Kidney (tissue), 22 donors: ENCODE measurements at places on chromosomes 16 and 17.

GRCh38 chr17:79053251-79053925, 21.2 kb upstream of the ENGASE start:
- no peaks in the 10 kb centered on the region for H3K36me3 ChIP-seq
- H3K4me3 ChIP-seq = no peak overlapping the region
- DNase-seq = no peak
- no peaks in the 10 kb centered on the region for H3K4me1 ChIP-seq

GRCh38 chr17:72837335-72837734, 255.2 kb downstream of the SLC39A11 start:
- no peak for DNase-seq
- H3K36me3 ChIP-seq = no peaks in the 10 kb centered on the region
- H3K27ac ChIP-seq = no peak overlapping the region
- H3K4me3 ChIP-seq = no peak overlapping the region

GRCh38 chr17:80779961-80780380, 211.7 kb upstream of the CHMP6 start:
- no peak for DNase-seq
- H3K27ac ChIP-seq = no peak overlapping the region
- no peak overlapping the region for H3K4me3 ChIP-seq
- H3K27me3 ChIP-seq = no peaks in the 10 kb centered on the region
- H3K4me1 ChIP-seq = no peaks in the 10 kb centered on the region
- H3K36me3 ChIP-seq = no peaks in the 10 kb centered on the region

- H3K36me3 ChIP-seq = peaks cover 14% of the 10 kb centered on the region
- H3K4me3 ChIP-seq = peak within 1 kb of the TSS; percentile 97
- no peaks in the 10 kb centered on the region for H3K27me3 ChIP-seq
- DNase-seq = peak; percentile 98
These were observed at the start of the genes GGA3 and MRPS7 for GRCh38 chr17:75261336-75262111. GGA3 (minus strand) TSS chr17:75261606; CDS start chr17:75261587, 19 bp downstream. MRPS7 (plus strand) TSS chr17:75261879; CDS start chr17:75261901, 22 bp downstream.

DNA sequence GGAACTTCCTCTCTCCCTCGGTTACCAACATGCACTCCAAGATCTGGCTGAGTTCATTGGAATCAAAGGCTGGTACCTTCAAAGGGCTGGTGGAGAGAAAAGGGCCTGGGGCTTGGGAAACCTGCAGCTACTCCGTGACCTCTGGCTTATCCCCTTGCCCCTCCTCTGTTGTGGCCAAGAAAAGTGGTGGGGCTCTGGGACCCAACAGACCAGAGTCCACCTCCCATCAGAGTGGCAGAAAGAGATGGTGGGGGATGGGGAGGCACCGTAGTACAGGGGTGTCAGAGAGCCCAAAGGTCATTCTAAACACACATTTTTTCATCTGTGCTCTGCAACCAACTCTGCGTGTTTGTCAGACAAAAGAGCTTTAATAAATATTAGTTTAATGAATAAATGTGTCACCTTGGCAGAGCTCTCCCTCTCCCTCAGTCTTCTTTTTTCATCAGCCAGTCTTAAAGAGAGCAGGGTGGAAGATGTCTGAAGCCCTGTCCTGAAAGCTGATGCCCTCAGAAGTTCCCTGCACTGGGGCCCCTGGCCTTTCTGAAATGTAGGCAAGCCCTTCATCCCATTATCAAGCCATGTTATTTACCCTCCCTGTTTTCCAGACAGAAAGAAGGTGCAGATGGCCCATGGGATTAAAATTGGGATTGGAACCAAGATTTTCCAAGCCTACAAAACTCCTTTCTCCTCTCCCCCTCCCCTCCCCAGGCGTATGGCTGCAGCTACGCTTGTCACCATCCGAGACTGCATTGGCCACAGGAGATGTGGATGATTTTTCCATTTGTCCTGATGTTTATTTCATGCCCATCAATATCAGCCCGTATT, 227.3 kb downstream of the CCDC182 start:
- H3K36me3 ChIP-seq = no peaks in the 10 kb centered on the region
- no peaks in the 10 kb centered on the region for H3K27me3 ChIP-seq
- H3K27ac ChIP-seq = peak overlapping the region; percentile 73
- peak; percentile 50 for DNase-seq
- H3K4me3 ChIP-seq = no peak overlapping the region

- no peaks in the 10 kb centered on the region for H3K27me3 ChIP-seq
- peaks cover 14% of the 10 kb centered on the region for H3K36me3 ChIP-seq
- H3K4me1 ChIP-seq = no peaks in the 10 kb centered on the region
- H3K4me3 ChIP-seq = peak overlapping the region; percentile 48
- no peak for DNase-seq
These were observed 5.2 kb downstream of the ITPRIPL2 start for GRCh38 chr16:19118938-19119431.

DNA sequence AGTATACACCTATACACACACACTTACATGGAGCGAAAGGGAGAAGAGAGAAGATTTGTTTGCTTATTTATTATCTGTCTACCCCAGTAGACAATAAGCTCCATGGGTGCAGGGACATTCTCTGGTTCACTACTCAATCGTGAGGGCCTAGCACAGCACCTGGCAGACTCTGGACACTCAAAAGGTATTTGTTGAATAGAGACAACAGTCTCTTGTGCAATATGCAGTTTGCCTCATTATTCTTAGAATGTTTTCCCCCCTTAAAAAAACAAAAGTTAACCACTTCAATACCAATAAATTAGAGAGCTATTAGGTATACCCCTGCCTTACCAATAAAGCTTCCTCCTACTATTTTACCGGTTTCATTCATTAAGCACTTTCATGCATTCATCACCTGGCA, 2.0 kb downstream of the AKAP10 start:
- peaks cover 6% of the 10 kb centered on the region for H3K4me1 ChIP-seq
- no peak for DNase-seq
- H3K27ac ChIP-seq = no peak overlapping the region
- no peaks in the 10 kb centered on the region for H3K36me3 ChIP-seq

- H3K36me3 ChIP-seq = no peaks in the 10 kb centered on the region
- no peaks in the 10 kb centered on the region for H3K27me3 ChIP-seq
- DNase-seq = no peak
- H3K4me3 ChIP-seq = no peak overlapping the region
- H3K4me1 ChIP-seq = no peaks in the 10 kb centered on the region
These were observed 6.0 kb downstream of the CETP start for GRCh38 chr16:56967733-56968132.

- no peak for DNase-seq
- H3K4me1 ChIP-seq = peaks cover 5% of the 10 kb centered on the region
- no peak overlapping the region for H3K27ac ChIP-seq
- no peaks in the 10 kb centered on the region for H3K36me3 ChIP-seq
- H3K27me3 ChIP-seq = no peaks in the 10 kb centered on the region
- no peak overlapping the region for H3K4me3 ChIP-seq
These were observed 7.0 kb upstream of the SPATA20 start for GRCh38 chr17:50539762-50540559.

DNA sequence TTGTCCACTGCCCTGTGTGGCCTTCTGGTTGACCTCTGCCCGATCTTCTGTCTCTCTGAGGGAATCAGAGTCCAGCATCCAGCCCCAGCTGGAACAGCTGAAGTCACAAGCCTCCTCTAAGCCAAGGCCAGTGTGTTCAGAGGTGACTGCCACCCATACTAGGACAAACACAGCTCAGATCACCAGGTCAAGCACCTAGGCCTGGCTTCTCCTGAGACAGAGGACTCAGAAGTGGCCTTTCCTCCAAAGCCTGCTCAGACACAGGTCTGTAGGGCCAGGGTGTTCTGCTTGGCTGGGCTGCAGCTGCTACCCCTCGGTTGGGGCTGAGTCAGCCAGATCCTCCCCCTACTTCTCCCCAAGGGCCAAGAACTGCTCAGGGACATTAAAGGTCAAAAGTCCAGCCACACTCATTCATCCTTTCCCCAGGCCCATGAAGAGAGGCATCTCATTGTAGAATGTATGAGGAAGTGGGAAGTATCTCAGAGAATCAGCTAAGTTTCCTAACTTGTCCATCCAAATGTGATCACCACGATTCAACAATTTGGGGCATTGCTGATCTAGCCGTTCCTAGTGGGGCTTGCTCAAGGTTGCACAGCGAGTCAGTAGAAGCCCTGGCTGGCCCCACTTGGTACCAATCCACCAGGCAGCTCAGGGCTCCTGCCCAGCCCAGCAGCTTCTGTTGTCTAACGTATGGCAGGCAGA, 7.6 kb downstream of the SLC46A1 start:
- peak; percentile 31 for DNase-seq
- no peak overlapping the region for H3K4me3 ChIP-seq
- H3K27me3 ChIP-seq = no peaks in the 10 kb centered on the region
- H3K36me3 ChIP-seq = peaks cover 2% of the 10 kb centered on the region
- peak overlapping the region; percentile 57 for H3K27ac ChIP-seq

GRCh38 chr16:26710450-26710849, 356.3 kb upstream of the C16orf82 start:
- DNase-seq = no peak
- H3K27ac ChIP-seq = no peak overlapping the region
- no peaks in the 10 kb centered on the region for H3K27me3 ChIP-seq
- no peaks in the 10 kb centered on the region for H3K36me3 ChIP-seq

DNA sequence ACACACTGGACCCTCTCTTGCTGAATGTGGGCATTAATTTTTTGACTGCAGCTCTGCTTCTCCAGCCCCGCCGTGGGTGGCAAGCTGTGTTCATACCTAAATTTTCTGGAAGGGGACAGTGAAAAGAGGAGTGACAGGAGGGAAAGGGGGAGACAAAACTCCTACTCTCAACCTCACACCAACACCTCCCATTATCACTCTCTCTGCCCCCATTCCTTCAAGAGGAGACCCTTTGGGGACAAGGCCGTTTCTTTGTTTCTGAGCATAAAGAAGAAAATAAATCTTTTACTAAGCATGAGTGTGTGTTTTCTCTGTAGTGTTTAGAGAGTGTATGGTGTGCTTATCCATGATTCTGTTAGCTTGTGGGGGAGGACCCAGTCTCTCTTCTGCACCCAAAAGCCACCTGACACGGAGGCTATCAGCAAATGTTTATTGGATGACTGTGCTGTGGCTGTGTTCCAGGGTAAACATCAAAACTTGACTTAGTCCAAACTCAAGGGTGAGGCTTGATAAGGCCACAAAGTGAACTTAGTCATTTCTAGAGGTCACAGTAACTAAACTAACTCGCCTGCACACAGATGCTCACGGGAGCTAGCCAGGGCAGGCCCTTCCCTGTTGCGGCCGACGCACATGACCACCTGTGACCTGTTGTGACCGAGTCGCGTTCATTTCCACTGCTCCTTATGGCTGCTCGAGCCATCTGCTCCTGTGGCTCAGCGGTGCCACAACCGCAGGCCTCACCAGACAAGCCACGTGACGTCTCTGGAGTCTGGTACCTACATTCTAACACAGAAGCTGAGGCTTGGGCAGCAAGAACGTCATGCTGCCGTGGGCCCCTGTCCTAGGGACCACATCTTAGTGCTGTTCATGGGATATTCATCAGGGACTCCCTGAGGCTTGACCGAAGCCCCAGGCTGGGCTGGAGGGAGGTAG, 9.8 kb upstream of the MED11 start:
- H3K4me1 ChIP-seq = no peaks in the 10 kb centered on the region
- no peaks in the 10 kb centered on the region for H3K36me3 ChIP-seq
- DNase-seq = no peak
- H3K4me3 ChIP-seq = no peak overlapping the region
- no peak overlapping the region for H3K27ac ChIP-seq

DNA sequence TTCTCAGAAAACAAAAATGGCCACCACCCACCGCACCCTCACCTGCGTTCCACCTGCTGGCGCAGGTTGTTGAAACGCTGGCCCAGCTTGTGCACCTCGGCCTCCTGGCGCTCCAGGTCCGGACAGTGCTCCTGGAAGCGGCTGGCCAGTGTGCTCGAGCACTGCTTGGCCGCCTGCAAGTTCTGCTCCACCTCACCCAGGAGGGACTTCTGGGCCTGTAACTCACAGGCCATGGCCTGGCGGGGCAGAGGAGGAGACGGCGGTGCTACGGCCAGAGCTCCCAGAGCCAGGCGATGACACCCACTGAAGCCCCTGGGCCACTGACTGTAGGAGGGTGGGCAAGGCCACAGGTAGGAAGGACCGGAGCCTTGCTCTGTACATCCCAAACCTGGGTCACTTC, 43.4 kb downstream of the UBN1 start:
- no peak overlapping the region for H3K4me3 ChIP-seq
- no peak overlapping the region for H3K27ac ChIP-seq
- no peak for DNase-seq
- peaks cover 3% of the 10 kb centered on the region for H3K36me3 ChIP-seq
- no peaks in the 10 kb centered on the region for H3K27me3 ChIP-seq

DNA sequence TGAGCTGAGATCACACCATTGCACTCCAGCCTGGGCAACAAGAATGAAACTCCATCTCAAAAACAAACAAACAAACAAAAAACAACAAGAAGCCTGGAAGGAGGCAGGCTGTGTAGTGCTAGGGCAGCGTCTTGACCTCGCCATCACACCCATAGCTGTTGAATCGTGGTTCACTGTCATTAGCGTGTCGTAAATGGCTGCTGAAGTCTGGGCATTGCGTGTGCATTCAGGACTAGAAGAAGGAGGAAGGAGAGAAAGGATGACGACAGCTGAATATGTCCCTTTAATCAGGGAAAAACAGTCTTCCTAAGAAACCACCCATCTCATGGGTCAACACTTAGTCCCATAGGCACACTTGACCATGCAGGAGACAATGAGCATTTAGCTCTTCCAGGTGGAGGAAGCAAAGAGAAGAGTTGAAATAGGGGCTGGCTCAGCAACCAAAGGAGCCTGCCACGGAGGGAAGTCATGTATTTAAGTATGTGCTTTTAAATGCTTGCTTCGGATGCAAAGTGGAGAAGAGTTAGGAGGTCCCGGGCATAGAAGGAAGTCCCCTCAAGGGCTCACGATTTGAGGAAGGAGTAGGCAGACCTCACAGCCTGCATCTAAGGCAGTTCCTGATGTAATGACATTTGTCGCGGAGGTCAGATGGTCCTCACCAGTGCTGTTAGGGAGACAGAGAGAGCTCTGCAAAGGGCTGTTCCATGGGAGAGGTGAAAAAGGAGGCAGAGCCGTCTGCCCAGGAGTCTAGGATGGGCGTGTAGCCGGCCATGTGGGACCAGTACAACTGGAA, 8.8 kb downstream of the PRSS22 start:
- H3K4me1 ChIP-seq = no peaks in the 10 kb centered on the region
- H3K4me3 ChIP-seq = no peak overlapping the region
- peaks cover 2% of the 10 kb centered on the region for H3K27me3 ChIP-seq

GRCh38 chr17:68161644-68162428, 86.0 kb upstream of the AMZ2 start:
- H3K4me3 ChIP-seq = no peak overlapping the region
- no peaks in the 10 kb centered on the region for H3K36me3 ChIP-seq
- no peak overlapping the region for H3K27ac ChIP-seq
- H3K27me3 ChIP-seq = no peaks in the 10 kb centered on the region

DNA sequence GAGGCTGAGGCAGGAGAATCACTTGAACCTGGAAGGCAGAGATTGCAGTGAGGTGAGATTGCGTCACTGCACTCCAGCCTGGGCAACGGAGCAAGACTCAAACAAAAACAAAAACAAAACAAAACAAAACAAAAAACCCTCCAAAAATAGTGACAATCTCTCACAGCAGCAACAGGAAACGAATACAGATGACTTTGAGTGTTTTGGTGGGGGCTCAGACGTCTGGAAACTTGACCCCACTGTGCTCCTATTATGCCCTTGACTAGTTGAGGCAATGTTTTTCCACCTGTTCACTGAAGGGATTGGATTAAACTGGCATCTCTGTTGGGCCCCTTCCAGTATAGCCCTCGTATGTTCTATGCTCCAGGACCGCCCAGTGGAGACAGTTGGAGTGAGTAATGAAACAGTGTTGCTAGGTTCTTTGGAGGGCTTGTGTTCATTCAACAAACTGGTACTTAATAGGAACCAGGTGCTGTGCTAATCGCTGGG, 167.0 kb downstream of the UTP18 start:
- no peak overlapping the region for H3K4me3 ChIP-seq
- no peaks in the 10 kb centered on the region for H3K4me1 ChIP-seq
- DNase-seq = no peak
- no peaks in the 10 kb centered on the region for H3K36me3 ChIP-seq

- DNase-seq = no peak
- peaks cover 21% of the 10 kb centered on the region for H3K27me3 ChIP-seq
- H3K4me1 ChIP-seq = no peaks in the 10 kb centered on the region
These were observed 172.5 kb upstream of the FOXF1 start for GRCh38 chr16:86337581-86338402.
